ENCODE measurements at places on chromosomes 2 and 18.

DNA sequence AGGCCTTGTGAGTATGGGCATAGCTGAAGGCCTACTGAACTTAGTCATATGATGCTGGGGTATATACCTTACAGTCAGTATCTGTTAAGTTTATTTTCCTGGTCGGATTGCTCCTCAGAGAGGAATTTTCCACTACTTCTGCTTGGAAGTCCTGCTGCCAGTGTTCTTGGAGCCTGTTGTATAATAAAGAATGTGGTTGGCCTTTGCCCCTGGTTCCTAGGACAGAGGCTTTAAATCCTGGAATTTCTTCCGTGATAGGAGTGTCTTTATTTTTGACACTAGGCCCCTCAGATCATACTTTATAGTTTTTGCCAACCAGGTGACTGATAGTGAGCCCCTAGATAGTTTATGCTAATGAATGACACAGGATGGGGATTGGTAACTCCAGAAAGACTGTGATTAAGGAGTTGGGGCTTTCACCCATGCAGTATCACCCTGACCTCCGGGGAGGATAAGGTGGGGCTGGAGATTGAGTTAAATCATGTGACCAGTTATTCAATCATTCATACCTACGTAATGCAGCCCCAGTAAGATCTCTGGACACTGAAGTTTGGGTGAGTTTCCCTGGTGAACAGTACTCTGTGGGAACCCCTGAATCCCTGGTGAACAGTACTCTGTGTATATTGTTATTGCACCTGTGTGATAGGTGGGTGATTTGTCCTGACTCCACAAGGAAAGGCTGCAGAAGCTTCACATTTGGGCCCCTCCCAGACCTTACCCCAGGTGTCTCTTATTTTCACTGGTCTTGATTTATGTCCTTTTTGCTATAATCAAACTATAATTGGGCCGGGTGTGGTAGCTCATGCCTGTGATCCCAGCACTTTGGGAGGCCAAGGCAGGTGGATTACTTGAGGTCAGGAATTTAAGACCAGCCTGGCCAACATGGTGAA lies 56.9 kb downstream of the COMMD1 start:
- no peak for DNase-seq

GRCh38 chr2:199979398-199979797 lies 24.0 kb downstream of the MAIP1 start:
- no peak for DNase-seq

GRCh38 chr2:121189011-121189410 lies 96.0 kb downstream of the TFCP2L1 start:
- DNase-seq = no peak

- no peak for DNase-seq
Observed at GRCh38 chr2:171334171-171334570, 99.6 kb downstream of the METTL8 start.

DNA sequence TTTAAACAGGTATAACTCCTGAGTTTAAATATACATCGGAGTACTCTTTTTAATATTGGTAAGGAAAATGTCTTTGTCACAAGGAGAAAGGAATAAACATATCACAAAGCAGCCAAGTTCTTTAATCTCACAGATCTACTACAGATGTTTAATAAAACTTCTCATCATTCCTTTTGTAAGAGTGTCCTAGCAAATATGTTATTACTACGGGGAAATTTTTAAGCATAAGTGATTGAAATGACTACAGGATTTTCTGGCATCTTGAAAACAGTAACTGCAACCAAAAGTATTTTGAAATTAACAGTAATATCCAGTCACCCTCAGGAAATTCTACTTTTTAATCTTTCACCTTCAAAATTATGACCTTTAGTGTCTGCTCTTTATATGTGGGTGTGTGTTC lies 403.1 kb downstream of the IRS1 start:
- DNase-seq = no peak

DNA sequence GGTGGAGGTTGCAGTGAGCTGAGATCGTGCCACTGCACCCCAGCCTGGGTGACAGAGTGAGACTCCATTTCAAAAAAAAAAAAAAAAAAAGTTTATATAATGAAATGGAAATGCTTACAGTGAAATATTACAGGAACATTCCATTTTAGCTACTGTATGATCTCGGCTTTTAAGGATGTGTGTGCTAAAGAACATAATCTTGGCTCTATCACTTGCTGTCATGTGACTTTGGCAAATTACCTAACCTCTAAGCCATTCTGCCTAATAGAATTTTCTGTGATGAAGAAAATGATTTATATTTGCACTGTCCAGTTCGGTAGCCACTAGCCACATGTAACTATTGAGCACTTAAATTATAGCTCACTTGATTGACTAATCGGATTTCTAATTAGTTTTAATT lies 36.3 kb downstream of the SMAD4 start:
- DNase-seq = no peak

DNA sequence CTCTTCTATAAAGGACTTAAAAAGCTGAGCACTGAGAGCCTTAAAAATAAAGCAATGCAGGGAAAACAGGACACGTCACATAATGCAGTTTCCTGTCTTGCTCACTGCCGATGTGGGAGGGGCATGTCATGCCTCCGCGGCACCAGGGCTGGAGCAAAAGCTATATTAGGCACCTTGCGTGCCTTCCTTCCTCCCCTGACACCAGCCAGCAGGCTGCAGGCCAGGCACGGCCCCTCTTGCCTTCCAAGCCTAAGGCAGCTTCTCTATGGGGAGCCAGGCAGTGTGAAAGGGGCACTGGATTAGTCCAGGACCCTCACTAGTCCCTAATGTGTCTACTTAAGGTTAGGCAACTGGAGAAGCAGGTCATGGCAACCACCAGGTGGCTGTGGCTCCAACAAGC lies 26.3 kb downstream of the MRPL35 start:
- DNase-seq = no peak
